ENCODE measurements at places on chromosomes 5 and 9.

- DNase-seq, result no peak
Observed at GRCh38 chr9:21682381-21682780, 120.1 kb upstream of the MTAP start.

DNA sequence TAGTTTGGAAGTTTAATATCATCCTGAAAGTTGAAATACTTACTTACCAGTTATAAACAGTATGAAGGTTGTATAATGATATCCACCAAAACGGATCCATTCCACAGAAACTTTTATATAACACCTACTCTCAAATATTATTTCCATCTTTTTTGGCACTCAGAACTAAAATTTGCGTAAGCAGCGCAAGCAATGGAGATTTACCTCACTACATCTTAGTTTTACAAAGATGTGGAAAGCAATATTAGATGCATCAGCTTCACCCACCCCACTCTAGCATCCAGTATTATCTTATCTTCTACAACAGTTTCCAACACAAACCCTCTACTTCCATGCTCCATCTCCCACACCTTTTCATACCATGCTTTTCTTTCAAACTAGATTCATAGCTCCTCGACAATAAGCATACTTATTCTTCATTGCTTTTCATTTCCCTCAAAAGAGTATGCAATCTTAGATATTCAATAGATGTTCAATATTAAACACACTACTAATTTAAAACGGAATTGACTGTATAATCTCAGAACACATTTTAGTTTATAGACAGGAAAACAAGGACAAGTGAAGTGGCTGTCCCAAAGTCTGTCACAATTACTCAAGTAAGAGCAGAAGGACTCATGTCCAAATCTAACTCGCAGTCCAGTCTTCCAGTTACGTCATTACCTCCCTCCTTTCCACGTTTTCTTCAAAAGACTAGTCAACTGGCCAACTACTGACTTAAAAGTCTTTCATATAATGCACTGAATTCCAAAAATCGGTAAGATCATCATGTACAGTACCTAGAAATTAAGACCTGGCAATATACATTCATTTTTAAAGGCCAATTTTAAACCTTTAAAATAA lies 2.2 kb downstream of the PPP2CA start:
- DNase-seq, result no peak

DNA sequence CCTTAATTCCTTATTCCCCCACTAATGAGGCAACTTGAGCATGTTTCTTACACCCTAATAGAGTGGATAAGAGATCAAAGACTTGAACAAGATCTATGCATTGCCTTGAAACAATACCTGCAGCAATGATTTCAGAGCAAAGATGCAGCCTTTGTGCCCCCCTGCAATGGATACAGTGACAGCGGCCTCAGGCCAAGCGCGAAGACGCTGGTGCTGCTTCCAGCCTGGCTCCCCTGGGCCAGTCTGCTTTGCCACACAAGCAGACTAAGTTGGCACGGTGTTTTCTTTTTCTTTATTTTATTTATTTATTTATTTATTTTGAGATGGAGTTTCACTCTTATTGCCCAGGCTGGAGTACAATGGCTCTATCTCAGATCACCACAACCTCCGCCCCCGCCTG lies 179.8 kb upstream of the S1PR3 start:
- DNase-seq, result no peak

GRCh38 chr5:7828269-7828668 lies 22.7 kb downstream of the CFAP90 start:
- no peak for DNase-seq

DNA sequence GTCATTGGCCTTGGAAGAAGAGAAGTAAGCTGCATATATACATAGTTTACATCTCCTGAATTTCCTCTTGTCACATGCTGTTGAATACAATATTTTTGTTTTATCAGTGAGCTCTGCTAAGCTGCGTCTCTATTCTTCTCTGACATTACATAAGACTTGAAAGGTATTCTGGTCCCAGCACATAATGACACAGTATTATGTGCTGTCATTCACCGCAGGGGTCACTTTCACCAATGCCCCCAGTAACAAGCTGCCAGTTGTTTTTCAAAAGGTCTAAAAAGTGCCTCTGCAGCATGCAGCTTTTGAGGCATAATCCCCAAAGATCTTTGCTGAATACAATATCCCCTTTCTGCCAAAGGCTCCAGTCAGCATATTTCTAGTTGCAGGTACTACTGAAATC lies 349.0 kb upstream of the FAM174A start:
- DNase-seq, result no peak

DNA sequence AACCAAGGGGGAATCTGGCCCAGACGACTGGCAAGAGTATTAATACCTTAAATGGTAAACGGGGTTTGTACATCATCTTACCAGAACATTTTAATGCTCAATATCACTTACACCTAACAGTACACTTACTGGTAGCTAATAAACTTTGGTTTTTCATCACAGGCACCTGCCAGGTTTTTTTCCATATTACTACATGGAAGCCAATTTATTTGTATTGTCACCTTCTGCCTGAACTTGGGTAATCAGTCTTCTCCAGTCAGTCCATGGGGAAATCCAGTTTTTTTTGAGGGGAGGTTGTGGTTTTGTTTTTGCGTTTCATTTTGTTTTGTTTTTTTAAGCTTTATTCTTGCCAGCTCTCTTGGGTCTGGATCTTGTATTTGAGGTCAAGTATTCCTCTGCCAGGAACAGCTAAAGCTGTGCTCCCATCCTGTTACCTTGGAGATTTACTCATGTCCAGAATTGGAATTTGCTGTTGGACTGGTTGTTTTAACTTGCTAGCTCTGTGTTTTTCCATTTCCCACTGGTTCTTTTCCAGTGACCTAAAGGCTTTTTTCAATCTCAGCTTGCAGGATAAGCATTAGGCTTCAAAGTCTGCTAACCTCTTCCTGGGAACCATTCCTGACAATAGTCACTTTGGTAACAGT lies 11.1 kb upstream of the NADK2 start:
- no peak for DNase-seq

GRCh38 chr5:143605403-143606005 lies 202.0 kb upstream of the NR3C1 start:
- no peak for DNase-seq

DNA sequence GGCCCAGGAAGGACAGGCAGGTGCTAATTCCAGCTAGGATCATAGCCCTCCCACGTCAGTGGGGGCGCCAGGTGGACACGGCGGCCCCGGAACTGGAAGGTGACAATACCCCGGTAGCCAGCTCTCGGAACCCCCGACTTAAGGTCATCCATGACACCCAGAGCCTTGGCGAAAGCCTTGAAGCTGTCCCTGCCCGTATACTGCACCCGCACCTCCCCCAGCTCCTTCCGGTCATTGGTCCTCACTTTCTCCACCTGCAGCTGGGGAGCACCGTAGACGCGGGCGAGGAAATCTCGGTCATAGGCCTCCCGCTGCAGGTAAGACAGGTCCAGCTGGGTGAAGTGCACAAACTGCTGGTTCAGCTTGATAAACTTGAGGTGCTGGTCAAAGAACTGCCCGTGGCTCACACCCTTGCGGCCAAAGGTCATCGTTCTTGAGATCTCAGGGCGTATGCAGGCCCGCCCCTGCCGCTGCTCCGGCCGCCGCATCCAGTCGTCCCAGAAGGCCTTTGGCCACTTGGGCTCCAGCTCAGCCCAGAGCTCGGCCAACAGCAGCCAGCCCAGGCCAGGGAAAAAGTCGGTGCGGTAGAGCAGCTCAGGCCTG lies 10.9 kb downstream of the MGAT1 start:
- DNase-seq, result no peak

DNA sequence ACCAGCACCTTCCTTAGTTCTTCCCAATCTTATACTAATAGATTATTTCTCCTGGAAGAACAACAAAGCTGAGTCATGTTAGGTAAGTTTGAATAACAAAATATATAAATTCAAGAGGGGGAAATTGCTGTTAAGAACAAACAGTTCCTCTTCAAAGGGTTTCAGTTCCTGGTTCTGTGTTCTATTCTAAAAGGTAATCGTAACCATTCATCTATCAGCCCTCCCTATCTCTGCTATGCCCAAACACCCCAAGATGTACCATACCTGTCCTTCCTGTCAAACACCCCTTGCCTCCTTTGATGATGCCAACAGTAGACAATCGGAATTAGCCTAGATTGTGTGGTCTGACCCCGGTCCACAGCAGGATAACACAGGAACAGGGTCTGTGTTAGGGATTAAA lies 4.2 kb upstream of the RNF180 start:
- DNase-seq, result no peak

DNA sequence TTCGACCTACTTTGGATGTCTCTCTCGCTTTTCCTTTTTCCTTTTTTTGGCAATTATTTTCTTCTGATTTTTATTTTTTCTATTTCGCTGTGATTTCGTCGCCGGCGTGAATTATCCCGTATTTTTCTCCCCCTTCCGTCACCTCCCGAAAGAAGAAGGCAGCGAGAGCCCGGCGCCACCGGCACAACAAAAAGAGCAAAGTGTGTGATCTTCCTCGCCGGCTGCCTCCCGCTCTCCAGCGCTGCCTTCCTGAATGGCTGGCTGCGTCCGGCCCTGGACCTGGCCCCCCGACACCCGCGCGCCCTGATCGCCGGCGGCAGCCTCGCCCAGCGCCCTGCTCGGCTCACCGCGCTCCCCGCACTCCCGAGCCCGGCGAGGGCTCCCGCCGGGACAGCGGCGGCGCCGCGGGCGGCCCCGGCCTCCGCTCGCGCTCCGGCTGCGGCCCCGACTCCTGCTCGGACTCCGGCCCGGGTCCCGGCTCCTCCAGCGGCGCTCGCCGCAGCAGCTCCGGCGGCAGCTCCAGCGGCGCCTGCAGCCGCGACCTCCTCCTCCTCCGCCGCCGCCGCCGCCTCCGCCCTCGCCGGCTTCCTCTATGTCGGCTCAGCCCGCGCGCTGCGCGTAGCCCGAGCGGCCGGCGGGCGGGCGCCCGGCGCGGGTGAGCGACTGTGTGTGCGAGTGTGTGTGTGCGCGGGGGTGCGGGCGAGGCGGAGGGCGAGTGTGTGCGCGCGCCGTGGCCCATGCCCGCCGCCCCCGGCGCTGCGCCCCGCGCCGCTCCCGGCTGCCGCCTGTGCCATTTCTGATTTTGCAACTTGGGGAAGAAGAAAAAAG lies 960 bp downstream of the NR2F1 start:
- DNase-seq, result no peak

GRCh38 chr5:173239233-173239593 lies 4.2 kb upstream of the NKX2-5 start:
- DNase-seq, result no peak

GRCh38 chr5:112923148-112923917 lies 1.3 kb upstream of the REEP5 start:
- peak; percentile 21 for DNase-seq

GRCh38 chr5:15026011-15026893 lies 154.7 kb upstream of the ANKH start:
- no peak for DNase-seq

DNA sequence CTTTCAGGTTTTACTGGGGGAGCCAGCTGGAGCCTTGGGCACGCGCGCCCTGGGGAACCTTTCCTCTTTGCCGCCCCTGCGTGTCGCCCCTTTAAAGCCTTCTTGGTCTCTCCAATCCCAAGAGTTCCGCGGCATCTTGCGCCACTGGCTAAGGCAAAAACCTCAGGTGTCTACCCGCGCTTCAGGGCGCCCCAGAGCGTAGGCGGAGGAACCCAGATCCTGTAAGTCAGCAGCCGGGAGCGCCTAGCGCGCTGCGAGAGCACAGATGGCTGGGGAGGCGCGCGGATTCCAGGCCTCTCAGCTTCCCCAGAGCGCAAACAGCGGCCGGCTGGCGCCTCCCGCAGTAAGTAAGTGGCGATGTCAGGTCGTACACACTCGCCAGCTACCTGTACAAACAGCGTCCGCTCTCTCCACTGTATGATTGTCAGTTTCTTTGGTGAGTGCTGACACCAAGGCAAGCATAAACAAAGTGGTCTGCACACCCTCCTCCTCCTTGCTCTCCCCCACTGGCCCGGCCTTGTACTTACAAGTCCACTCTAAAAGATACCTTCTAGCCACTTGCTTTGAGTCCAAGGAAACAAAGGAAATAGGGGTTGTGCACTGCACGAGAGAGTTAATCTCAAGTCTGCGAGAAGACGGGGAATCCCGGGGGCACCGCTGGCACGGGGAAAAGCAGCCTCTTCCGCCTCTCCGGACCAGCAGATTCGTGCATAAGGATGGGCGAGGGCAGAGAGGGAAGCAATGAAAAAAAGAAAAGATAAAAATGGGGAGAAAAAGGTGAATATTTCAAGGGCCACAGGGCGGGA lies 2.9 kb downstream of the HTR1A start:
- no peak for DNase-seq

- DNase-seq, result no peak
Observed at GRCh38 chr5:108670591-108671289, 77.0 kb upstream of the FER start.

DNA sequence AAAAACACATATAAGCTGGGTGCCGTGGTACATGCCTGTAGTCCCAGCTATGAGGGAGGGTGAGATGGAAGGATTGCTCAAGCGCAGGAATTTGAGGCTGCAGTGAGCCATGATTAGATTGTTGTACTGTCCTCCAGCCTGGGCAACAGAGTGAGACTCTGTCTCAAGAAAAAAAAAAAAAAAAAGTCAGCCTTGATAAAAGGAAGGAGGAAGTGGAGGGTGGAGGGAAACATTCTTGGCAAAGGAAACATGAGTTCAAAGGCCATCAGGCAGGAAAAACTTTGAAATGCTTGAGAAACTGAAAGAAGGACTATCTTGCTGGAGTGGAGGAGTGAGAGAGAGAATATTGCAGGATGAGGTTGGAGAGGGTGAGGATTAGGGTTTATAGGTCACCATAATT lies 18.3 kb upstream of the ANKHD1 start:
- DNase-seq, result no peak

- no peak for DNase-seq
Observed at GRCh38 chr5:119327018-119327417, 28.8 kb upstream of the TNFAIP8 start.

DNA sequence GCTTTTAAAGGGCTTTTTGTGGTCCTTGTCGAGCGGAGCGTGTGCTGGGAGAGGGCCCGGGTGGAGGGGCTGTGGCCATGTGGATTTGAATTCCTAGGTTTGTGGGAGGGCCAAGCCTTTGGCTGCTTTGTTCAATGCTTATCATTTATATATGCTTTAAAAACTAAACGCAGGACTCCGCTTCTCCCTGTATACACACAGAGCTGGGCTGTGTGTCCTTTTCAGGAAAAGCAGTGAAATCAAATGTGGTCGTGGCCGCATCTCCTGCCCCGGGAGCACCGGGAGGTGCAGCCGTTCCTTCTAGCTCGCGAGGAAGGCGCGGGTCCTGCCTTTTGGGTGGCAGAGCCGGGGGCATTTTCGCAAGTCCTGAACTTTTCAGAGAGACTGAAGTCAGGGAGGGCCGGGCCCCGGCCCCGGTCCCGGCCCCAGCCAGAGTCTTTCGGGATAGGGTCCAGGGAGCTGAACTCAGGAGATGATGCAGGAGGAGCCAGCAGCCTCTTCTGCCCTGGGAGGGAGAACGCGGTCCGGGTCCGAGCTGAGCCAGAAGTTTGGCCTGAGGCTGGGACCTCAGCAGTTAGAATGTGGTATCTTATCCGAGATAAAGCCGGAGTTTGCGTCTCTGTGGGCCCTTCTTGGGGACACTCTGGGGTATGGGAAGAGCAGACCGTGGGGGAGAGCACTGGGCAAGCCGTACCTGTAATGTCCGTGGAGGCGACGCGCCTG lies 158.8 kb downstream of the C9orf152 start:
- no peak for DNase-seq

All from activated effector memory CD4-positive, alpha-beta T cell treated with Interleukin-2 at 50 U/mL for 16 hours (primary cell).